ENCODE measurements at places on chromosomes 13 and 19.
A peak's percentile ranks its signal among the peaks of the same experiment; 100 is the strongest.

- DNase-seq = no peak
- H3K27me3 ChIP-seq = no peaks in the 10 kb centered on the region
- no peaks in the 10 kb centered on the region for H3K4me1 ChIP-seq
Observed at GRCh38 chr19:18756896-18757295, 34.2 kb downstream of the COMP start.

- H3K4me1 ChIP-seq = no peaks in the 10 kb centered on the region
- H3K27ac ChIP-seq = no peak overlapping the region
- no peak overlapping the region for H3K4me3 ChIP-seq
- H3K27me3 ChIP-seq = no peaks in the 10 kb centered on the region
- no peak for DNase-seq
Observed at GRCh38 chr19:12705654-12706331, 9.4 kb upstream of the FBXW9 start.

DNA sequence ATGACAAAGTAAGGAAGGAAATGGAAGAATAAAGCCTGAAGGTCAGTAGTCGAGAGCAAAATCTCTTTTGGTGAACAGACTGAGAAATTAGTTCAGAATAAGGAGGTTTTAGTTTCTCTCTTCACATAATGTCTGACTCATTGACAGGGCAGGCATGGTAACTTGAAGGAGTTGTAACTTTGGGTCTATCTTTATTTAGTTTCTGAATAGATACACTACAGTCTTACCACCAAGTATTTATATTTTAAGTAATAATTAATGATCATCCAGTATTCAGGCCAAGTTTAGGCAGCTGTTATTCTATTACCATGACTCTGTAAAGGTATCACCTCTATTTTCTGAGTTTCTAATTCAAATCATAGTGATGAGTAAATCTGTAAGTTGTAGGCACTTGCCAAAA lies 219.9 kb downstream of the SPRY2 start:
- H3K27me3 ChIP-seq = no peaks in the 10 kb centered on the region
- H3K27ac ChIP-seq = no peak overlapping the region
- no peak for DNase-seq
- no peaks in the 10 kb centered on the region for H3K4me1 ChIP-seq
- H3K36me3 ChIP-seq = no peaks in the 10 kb centered on the region

DNA sequence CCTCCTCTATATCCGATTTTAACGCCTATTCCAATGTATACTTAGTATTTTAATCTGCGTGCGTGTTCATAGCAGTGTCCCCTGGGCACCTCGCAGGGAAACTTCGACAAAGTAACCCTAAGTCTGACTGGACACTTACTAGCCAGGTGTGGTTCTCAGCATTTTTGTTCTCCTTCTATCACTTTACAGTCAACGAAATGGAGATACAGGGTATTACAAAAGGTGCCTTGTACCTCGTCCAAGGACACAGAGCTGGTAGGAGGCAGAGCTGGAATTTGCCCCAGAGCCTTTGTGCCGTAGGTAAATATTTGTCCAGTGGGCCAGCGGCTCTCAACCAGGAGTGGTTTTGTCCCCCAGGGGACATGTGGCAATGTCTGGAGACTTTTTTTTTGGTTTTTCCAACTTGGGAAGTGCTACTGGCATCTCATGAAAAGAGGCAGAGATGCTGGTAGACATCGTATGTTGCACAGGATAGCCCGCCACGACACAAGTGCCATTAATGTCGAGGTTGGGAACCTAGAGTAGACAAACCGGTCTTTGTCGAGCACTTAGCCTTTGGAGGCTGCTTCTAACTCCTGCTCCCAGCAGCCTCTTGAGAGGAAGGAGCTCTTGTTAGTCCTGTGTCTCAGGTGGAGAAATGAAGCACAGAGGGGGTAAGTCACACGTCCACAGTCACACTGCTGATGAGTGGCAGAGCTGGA lies 1.1 kb downstream of the ZNF444 start:
- peak overlapping the region; percentile 22 for H3K27ac ChIP-seq
- no peaks in the 10 kb centered on the region for H3K27me3 ChIP-seq
- DNase-seq = no peak
- peak overlapping the region; percentile 80 for H3K4me3 ChIP-seq
- no peaks in the 10 kb centered on the region for H3K36me3 ChIP-seq
- no peaks in the 10 kb centered on the region for H3K4me1 ChIP-seq

- peaks cover 7% of the 10 kb centered on the region for H3K4me1 ChIP-seq
- H3K27me3 ChIP-seq = no peaks in the 10 kb centered on the region
- DNase-seq = no peak
- H3K36me3 ChIP-seq = no peaks in the 10 kb centered on the region
- H3K4me3 ChIP-seq = no peak overlapping the region
Observed at GRCh38 chr13:93963266-93964145, 516.0 kb downstream of the DCT start.

DNA sequence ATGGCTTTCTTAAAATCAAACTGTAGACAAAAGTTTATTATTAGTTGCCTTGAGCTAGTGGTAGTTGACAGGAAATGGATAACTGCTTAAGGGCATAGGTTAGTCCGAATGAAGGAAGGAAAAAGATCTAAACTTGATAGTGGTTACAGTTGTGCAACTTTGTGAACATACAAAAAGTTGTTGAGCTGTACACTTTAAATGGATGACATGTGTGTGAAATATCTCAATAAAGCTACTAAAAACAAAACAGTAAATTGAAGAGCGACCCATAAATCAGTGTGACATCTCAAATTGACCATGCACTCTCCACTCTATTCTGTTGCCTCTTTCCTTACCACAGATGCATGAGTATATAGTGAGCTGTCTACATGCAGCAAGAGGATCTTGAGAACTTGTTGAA lies 1757.8 kb downstream of the PCDH9 start:
- H3K4me3 ChIP-seq = no peak overlapping the region
- no peaks in the 10 kb centered on the region for H3K36me3 ChIP-seq
- DNase-seq = no peak
- no peaks in the 10 kb centered on the region for H3K27me3 ChIP-seq

DNA sequence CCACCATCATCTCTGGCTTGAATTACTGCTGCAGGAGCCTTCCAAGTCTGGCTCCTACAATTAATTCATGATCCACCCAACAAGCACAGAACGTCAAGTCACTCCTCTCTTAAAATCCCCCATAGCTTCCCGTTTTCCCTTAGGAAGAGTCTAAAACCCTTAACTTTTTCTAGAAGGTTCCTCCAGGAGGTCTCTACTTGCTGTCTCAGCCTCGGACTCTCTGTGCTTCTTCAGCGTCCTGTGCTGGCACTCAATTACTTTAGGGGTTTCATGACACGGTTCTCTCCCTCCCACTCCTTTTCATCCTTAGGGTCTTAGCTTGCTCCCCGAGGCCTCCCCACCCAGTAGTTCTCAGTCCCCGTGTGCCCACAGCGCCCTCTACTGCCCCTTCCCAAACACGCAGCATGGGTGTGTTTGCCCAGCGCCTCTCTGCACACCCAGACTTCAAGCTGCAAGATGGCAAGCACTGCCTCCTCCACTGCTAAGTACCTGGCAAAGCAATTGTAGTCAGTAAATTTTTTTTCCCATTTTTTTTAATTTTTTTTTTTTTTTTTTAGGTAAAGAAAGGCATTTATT lies 25.8 kb upstream of the MAP3K10 start:
- H3K27ac ChIP-seq = no peak overlapping the region
- no peaks in the 10 kb centered on the region for H3K36me3 ChIP-seq
- no peaks in the 10 kb centered on the region for H3K4me1 ChIP-seq
- no peak overlapping the region for H3K4me3 ChIP-seq
- H3K27me3 ChIP-seq = no peaks in the 10 kb centered on the region
- peak; percentile 94 for DNase-seq

DNA sequence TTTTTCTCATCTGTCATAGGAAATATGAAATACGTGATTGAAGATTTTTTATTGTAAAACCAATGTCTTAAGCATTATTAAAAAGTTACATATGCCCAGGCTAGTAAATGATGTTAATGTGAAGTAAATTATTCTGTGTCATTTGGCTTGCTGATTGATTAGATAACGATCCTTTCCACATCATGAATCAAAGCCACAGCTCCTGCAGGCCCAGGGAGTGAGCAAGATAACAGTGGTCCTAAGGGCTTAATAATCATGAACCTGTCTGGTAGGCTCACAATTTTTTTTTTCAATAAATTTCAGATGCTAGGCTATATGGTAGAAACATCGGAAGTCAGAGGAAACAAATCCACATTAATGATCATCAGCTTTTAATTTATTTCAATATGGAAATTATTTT lies 269.0 kb upstream of the SLC10A2 start:
- no peak overlapping the region for H3K4me3 ChIP-seq
- H3K27me3 ChIP-seq = no peaks in the 10 kb centered on the region
- no peak for DNase-seq
- H3K36me3 ChIP-seq = no peaks in the 10 kb centered on the region
- no peaks in the 10 kb centered on the region for H3K4me1 ChIP-seq

GRCh38 chr13:35496006-35496405 lies 19.5 kb upstream of the MAB21L1 start:
- H3K4me3 ChIP-seq = no peak overlapping the region
- H3K27me3 ChIP-seq = no peaks in the 10 kb centered on the region
- no peak overlapping the region for H3K27ac ChIP-seq
- no peak for DNase-seq

DNA sequence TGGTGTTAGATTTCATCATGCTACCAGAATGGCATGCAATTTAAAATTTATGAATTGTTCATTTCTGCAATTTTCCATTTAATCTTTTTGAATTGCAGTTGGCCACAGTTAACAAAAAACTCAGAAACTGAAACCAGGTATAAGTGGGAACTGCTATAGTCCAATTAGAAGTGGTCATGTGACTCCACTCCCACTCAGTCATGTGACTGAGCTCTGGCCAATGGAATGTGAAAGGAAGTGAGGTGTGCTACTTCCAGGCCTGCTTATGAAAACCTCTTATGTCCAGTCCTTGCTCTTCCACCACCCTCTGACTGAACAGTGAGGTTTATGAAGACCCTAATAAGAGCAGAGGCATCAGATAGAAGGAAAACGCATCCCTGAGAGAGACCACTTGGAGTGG lies 47.0 kb downstream of the DLEU7 start:
- no peaks in the 10 kb centered on the region for H3K36me3 ChIP-seq
- H3K4me1 ChIP-seq = no peaks in the 10 kb centered on the region
- peaks cover 27% of the 10 kb centered on the region for H3K27me3 ChIP-seq
- no peak for DNase-seq
- H3K4me3 ChIP-seq = no peak overlapping the region

- no peaks in the 10 kb centered on the region for H3K36me3 ChIP-seq
- peak overlapping the region; percentile 55 for H3K27ac ChIP-seq
- peak; percentile 76 for DNase-seq
- peaks cover 8% of the 10 kb centered on the region for H3K4me1 ChIP-seq
Observed at GRCh38 chr19:3458229-3459088, 21.9 kb downstream of the SMIM24 start.

- no peak overlapping the region for H3K27ac ChIP-seq
- no peaks in the 10 kb centered on the region for H3K4me1 ChIP-seq
- no peak for DNase-seq
- H3K4me3 ChIP-seq = no peak overlapping the region
- H3K27me3 ChIP-seq = no peaks in the 10 kb centered on the region
Observed at GRCh38 chr19:35973487-35973886, 21.5 kb upstream of the SDHAF1 start.

- no peak overlapping the region for H3K4me3 ChIP-seq
- no peaks in the 10 kb centered on the region for H3K4me1 ChIP-seq
- no peak overlapping the region for H3K27ac ChIP-seq
- no peak for DNase-seq
- H3K27me3 ChIP-seq = no peaks in the 10 kb centered on the region
Observed at GRCh38 chr13:20565115-20565736, 1.7 kb upstream of the IFT88 start.

DNA sequence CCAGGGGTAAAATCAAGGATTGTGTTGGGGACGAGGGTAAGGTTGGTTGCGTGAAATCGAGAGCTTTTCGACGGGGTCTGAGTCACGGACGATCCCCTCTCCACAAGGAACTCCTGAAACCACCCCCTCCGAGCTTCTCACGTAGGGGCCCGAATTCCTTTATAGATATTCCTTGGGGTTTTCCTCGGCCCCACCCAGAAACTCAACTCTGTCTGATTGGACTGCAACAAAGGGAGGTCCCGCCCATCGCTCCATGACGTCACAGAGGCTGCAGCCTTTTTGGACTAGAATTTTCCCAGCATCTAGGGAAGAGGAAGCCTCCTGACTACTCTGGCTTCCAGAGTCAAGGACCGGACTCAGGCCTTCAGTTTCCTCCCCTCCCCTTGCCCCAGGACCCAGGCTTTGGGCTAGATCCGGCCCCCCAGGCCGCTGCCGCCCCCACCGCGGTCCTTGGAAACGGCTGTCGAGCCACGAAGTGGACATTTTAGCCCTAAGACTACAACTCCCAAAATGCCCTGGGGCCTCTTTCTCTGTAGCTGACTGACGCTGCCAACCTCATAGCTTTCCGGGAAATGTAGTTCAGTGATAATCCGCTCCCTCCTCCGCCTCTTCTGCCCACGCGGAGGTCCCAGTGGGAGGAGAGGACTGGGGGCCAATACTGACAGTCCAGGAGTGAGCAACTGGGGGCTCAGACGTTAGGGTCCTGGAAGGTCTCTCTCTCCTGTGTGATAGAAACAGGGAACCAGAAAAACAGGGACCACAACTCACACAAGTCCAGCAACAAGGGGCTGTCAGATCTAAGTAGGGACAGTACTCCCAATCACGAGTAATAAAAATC lies at the start of gene IZUMO1:
IZUMO1 (minus strand) TSS at position 172 of the 838 bp plus-strand sequence. CDS start 1,050 bp downstream, outside the sequence.
- H3K4me1 ChIP-seq = no peaks in the 10 kb centered on the region
- DNase-seq = peak; percentile 95
- H3K36me3 ChIP-seq = peaks cover 10% of the 10 kb centered on the region
- peaks cover 2% of the 10 kb centered on the region for H3K27me3 ChIP-seq

All from endodermal cell (in vitro differentiated cells).